HL-60 (cell line): ENCODE measurements at places on chromosomes 4 and X.

DNA sequence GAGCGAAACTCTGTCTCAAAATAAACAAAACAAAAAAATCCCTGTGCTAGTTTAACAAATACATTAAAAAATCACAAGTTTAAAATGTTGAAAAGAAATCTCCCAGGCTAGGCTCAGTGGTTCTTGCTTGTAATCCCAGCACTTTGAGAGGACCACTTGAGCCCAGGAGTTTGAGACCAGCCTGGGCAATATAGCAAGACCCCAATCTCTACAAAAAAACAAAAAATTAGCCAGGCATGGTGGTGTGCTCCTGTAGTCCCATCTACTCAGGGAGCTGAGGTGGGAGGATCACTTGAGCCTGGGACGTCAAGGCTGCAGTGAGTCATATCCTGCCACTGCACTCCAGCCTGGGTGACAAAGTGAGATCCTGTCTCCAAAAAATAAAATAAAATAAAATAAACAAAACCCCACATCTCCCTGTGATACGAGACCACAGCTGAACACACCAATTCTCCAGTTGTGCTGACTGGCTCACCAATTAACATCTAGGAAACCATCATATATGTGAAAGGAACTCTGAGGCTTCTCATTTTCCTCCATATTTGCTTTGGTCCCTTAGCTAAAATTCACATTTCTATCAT, 7.3 kb downstream of the RPS4X start:
- DNase-seq, result no peak

DNA sequence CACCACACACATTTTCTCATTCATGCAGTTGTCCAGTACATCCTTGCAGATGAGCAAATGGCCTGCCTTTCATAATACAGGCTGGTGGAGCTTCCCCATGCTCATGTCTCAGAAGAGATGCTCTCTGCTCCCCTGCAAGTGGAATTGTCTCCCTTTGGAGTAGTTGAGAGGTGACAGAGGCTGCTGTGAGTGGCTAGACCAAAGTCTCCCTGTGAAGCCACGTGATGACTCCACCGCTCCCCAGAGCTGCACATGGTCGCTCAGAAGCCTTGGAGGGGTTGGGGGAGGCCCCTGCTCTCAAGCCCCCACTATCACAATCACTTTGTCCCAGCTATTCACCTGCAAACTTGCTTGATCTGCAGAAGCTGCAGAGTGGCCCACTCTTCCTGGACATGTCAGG, 1.5 kb upstream of the GPR78 start:
- no peak for DNase-seq

DNA sequence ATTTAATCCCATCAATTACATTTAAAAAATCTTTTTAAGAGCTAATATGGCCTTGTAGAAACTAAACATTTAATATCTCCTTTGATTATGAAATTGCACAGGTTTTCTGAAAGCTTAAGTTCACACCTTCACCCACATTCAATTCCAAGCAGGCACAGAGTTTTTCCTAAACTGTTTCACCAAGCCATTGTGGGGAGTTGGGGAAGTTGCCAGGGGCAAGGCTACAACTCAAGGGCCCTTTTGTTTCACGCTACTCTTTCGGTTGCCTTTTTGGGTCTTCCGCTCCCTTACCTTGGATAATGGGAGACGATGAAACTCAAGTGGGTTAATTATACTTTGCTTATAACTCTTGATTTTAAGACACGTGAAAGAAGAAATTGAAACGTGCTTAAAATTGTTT, 33.3 kb downstream of the APBB2 start:
- no peak for DNase-seq

DNA sequence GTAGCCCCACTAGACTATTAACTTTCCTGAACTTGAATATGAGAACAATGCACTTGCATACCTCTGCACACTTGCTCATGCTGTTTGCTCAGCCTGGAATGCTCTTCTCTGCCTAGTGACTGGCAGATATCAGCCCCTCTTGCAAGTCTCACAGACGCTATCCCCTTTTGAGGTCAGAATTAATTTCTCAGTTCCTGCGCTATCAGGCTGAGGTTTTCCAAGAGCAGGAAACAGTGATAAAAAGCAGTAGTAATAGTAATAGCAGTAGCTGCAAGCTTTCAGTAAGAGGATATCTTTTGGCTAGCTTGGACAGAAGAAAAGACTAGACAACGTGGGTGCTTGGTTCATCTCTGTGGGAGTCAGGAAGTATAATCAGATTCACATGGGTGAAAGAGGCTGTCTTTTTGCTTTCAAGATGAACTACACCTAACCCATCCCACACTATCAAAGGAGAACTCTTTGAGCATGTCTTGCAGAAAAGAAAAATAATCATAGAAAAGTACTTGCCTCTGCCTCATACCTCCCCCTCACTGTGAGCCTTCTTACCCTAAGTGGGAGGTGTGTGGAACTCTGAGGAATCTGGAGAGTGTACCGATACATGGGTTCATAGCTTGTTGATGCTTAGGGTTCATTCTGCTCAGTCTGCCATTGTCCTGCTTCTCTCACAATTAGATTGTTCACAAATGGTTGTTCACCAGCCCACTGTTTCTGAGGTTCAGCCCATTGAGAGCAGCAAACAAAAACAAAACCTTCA, 11.3 kb upstream of the DRP2 start:
- DNase-seq, result no peak

- DNase-seq, result no peak
Observed at GRCh38 chr4:8492174-8492573, 51.6 kb downstream of the TRMT44 start.

- DNase-seq, result no peak
Observed at GRCh38 chrX:2325076-2325784, 175.5 kb downstream of the DHRSX start.

- DNase-seq, result no peak
Observed at GRCh38 chr4:174111422-174111821, 172.0 kb downstream of the FBXO8 start.

- no peak for DNase-seq
Observed at GRCh38 chrX:23989689-23990088, 37.3 kb downstream of the KLHL15 start.

DNA sequence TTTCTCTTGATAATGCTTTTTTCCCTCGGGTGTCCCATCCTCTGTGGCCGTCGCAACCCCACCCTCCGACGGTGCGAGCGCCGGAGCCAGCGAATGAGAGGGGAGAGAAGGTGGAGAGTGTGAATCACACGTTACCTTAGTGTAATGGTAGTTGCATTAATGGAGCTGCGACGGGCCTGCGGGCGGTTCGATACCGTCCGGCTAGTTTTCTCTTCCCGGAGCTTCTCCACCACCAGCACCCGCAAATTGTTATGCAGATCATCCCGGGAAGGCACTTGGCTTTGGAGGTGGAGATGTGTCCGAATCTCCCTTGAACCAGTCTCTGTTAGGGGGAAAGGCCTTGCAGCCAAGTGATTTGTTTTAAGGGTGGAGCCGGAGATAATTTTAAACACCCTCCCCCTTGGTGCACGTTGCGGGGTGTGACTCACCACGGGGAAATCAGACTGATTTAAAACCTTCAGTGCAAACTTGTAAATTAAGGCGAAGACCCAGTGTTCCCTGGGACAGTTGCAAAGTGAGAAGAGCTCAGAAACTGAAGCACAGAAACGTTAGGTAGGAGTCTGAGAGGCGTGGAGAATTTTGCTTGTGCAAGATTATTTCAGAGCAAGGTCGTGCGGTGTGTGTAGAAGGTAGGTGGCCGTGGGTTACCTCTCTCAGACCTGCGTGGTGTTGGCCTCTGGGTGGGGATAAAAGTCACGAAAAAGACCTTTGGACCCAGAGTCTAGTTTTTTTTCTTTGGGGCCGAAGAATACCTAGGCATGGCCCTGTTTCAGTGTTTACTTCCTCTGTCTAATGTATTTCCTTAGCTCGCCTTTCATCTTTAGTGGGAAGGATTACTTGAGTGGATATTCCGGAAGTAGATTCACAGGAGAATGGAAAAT, 1.3 kb downstream of the AFF1 start:
- peak; percentile 78 for DNase-seq

- DNase-seq, result no peak
Observed at GRCh38 chr4:68129793-68130192, at the start of gene TMPRSS11F. TMPRSS11F (minus strand) TSS chr4:68129869; CDS start chr4:68129820, 49 bp downstream.
